ENCODE measurements at places on chromosomes 4 and X.

GRCh38 chr4:112172180-112172579 lies 26.9 kb downstream of the FAM241A start:
- no peak for DNase-seq

DNA sequence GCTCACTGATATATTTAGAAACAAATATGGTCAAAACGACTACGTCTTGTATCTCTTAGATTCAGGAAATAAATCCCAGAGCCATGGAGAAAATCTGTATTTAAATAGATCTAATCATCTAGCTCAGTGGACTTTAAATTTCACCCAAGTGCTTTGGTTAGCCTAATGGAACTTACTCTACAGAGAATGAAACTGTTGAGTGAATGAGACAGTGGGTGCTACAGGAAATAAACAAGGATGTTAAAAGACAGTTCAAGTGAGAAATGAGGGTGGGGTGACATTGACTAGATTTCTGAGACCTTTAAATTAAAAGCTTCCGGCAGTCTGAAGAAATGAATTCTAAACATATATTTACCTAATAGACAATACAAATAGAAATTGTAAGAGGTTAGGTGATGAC lies 2197.0 kb downstream of the ARAP2 start:
- no peak for DNase-seq

DNA sequence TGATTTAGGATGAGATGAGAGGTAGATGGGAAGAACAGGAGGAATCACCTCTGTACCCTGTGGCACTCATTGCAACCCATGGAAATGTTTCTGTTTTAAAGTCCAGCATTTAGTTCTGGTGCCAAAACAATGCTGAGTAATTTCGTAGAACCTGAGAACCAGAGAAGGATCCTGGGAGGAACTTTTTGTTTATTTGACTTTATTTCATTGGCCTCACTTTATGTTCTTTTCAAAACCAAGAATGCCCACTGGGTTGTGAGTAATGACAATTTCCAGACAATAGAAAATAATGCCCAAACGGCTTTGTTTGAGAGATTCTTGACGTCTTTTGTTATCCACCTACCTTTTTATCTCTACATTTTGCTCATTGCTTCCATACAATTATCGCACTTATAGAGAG lies 111.3 kb downstream of the SHROOM3 start:
- DNase-seq: no peak

- peak; percentile 62 for DNase-seq
Measured at GRCh38 chrX:111410590-111411078, 1.4 kb downstream of the DCX start.

DNA sequence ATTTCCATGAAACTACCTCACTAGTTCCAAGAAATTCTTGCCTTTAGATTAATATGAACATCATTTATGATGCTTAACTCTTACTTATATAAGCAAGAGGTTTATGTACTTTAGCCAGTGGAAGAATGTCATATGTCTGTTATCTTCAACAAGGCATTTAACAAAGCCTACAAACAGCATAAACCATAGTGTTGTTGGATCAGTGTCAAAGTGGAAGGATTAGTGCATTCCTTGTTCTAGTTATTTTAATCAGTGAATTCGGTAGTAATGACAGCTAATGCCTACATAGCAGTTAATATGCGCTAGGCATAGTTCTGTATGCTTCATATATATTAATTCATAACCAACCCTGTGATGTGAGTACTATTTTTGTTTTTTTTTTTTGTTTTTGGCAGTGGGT lies 3.1 kb downstream of the PI4K2B start:
- DNase-seq: no peak

DNA sequence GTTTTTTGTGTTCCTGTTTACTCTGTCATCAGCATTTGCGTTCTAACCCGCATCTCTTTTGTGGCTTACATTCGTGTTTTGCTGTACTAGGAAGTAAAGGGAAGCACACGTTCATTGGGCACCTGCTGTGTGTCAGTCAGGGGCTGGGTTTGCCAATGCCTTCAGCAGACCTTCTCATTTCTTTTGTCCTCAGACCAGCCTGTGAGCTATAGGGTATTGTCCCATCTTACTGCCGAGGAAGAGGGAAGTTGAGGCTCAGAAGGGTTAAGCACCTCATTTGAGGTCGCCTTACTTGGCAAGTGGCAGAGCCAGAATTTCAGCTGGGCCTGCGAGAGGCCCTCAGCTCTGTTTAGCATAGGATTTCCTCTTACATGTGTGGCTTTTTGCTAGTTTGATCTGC lies 8.7 kb downstream of the TBC1D14 start:
- DNase-seq: no peak

DNA sequence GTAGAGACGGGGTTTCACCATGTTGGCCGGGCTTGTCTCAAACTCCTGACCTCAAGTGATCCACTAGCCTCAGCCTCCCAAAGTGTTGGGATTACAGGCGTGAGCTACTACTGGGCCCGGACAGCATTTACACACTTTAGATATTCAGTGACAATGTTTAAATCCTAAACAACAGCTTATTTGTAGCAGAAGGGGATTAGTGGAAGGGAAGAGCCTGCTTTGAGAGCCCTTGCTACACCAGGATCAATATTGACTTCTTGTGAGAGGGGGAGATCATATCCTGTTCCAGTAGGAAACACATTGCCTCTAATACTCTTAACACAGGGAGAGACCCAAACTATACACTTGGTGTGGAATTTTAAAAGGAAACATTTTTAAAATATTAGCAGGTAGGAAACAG lies 7.1 kb downstream of the MGST2 start:
- DNase-seq: no peak

DNA sequence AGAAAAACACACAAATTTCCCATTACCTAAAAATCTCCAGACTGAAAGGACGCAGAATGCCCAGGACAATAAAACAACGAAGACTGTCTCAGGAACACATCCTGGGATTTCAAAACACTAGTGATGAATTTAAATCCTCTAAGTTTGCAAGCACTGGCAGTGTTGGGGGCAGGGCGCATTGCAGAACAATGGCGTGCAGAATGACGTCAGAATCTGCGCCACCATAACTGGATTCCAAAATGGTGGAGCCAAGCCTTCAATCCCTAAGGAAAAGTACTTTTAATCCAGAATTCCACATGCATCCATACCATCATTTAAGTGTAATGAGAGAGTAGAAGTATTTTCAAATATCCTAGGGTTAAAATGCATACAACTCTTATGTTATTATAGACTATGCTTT lies 679.1 kb downstream of the TRIML1 start:
- no peak for DNase-seq

- no peak for DNase-seq
Measured at GRCh38 chr4:181870326-181870725, 372.9 kb upstream of the TENM3 start.

DNA sequence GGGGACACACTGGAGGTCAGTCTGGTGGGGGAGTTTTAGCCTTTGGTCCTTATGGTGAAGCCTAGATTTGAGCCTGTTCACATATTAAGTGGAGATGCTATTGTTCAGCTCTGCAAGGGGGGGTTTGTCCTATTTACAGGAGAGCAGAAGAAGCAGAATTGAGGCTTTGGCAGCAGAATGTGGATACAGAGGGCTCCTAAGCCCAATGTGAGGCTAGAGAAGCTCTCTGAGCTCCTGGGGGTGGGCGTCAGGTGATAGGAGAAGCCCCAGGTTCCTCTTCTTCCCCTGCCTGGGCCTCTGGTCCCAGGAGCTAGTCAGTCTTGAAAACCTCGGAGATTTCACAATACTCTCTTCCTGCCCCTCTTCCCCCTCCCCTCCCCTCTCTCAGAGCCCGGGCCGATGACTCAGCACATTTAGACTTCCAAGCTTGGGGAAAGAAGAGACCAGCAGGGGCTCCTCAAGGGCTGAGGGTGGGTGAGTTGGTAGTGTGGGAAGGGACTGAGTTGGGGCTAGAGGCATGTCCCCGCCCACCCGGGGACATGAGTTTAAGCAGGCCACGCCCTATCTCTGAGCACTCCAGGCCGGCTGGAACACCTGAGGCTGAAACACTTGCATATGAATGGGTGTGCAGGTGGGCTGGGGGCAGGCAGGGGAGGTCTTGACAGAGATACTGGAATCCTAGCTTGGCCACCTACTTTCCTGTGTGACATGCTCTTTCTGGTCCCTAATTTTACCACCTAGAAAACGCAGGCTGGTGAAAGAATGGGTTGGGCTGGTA lies 3.4 kb downstream of the TFE3 start:
- DNase-seq: peak; percentile 80

- DNase-seq: no peak
Measured at GRCh38 chr4:176618138-176618537, 174.6 kb downstream of the VEGFC start.

DNA sequence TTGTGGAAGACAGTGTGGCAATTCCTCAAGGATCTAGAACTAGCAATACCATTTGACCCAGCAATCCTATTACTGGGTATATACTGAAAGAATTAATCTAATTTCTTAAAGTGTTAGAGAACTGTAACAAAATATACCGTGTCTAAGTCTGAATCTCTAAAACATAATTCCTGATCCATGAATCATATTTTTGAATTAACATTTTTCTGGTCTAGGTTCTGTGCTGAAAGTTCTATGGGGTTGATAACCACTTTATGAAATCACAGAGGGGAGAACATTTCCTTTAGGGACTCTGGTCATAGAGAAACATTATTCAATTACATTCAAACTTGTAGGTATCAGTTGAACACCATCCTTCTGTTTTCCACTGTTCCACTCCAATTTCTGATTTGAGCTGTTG lies 91.9 kb upstream of the ETNPPL start:
- no peak for DNase-seq

- no peak for DNase-seq
Measured at GRCh38 chr4:132691668-132692067, 457.4 kb upstream of the PCDH10 start.

- DNase-seq: peak; percentile 97
Measured at GRCh38 chr4:125313497-125313896, 1.3 kb upstream of the FAT4 start.

- DNase-seq: no peak
Measured at GRCh38 chr4:26326791-26327190, 6.0 kb downstream of the RBPJ start.
